Thymus (tissue), 14 donors: ENCODE measurements at places on chromosomes 2 and 18. TPM values are rescaled to one million over a fixed set of nuclear protein-coding genes. Genes with fewer than 3 reads are reported as not detected.

- no peaks in the 10 kb centered on the region for H3K27me3 ChIP-seq
- no peak overlapping the region for H3K27ac ChIP-seq
- no peaks in the 10 kb centered on the region for H3K4me1 ChIP-seq
- no peaks in the 10 kb centered on the region for H3K36me3 ChIP-seq
- H3K4me3 ChIP-seq = no peak overlapping the region
Measured at GRCh38 chr18:39424261-39424660, 1858.7 kb upstream of the CELF4 start.

DNA sequence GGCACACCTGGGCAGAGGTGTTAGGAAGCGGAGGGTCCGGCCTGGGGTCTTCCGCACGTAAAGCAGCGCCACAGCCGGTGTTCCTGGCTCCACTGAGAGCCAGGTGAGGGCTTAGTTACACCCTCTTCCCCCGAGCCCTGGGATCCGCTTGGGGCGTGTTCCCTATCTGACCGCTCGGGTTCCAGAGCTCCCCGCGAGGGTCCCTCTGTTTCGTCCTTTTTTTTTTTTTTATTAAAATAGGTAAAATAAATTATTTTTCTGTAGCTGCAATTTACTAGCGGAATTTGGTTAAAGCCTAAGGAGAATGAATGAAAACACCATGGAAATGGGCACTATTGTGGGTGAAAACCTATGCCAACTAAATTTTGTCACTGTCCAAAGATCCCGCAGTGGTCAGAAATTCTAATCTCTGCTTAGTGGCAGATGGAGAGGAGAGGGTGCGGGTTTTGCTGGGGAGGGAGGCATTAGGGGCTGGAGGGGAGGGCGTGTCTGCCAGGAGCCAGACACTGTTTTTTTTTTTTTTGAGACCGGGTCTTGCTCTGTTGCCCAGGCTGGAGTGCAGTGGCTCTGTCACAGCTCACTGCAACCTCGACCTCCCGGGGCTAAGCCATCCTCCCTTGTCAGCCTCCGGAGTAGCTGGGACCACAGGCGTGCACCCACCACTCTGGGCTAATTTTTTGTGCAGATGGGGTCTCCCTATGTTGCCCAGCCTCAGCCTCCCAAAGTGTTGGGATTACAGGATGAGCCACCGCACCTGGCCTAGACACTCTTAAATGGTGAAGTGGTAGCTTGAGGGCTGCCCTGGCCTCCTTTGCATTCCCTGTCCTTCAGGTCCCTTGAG lies 834 bp downstream of the PDCL3 start:
- no peaks in the 10 kb centered on the region for H3K27me3 ChIP-seq
- H3K36me3 ChIP-seq = peaks cover 12% of the 10 kb centered on the region
- DNase-seq = no peak
- peaks cover 10% of the 10 kb centered on the region for H3K4me1 ChIP-seq

DNA sequence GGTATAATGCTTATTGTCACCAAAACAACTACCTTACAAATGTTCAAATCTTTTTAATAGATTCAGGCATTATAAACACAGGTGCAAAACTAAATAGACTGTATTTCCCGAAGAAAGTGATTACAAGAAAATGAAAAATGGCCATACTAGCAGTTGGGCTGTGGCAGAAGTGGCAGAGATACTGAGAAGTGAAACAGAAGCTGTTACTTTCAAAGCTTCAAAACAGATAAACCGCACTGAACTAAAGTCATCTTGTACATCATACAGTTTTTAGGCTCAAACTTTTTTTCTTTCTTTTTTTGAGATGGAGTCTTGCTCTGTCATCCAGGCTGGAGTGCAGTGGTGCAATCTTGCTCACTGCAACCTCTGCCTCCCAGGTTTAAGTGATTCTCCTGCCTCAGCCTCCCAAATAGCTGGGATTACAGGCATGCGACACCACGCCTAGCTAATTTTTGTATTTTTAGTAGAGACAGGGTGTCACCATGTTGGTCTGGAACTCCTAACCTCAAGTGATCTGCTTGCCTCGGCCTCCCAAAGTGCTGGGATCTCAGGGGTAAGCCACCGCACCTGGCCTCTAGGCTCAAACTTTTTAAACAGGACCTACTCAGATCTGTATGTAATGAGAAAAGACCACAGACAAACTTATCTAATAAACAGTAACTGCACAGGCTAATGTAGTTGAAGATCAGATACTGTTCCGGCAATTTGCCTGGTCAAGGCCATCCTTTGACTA lies 77.9 kb upstream of the SATB2 start:
- H3K36me3 ChIP-seq = no peaks in the 10 kb centered on the region

DNA sequence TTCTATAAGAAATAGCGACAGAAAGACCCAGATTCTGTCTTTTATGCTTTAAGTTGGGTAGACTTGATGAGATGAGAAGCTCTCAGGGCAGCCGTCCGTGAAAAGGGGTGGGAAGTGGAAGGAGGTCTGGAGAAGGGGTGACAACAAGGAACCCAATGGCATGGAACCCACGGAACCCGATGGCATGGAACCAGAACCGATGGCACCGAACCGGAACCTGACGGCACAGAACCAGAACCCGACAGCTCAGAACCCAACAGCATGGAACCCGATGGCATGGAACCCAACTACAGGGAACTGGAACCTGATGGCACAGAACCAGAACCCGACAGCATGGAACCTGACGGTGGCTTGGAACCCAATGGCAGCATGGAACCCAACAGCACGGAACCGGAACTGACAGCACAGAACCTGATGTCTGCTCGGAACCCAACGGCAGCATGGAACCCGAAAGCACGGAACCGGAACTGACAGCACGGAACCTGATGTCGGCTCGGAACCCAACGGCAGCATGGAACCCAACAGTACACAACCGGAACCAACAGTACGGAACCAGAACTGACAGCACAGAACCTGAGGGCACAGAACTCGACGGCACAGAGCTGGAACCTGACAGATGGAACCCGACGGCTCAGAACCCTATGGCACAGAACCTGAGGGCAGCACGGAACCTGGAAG lies 155.2 kb downstream of the TMEM18 start:
- H3K27me3 ChIP-seq = no peaks in the 10 kb centered on the region
- no peak overlapping the region for H3K4me3 ChIP-seq
- H3K27ac ChIP-seq = no peak overlapping the region

DNA sequence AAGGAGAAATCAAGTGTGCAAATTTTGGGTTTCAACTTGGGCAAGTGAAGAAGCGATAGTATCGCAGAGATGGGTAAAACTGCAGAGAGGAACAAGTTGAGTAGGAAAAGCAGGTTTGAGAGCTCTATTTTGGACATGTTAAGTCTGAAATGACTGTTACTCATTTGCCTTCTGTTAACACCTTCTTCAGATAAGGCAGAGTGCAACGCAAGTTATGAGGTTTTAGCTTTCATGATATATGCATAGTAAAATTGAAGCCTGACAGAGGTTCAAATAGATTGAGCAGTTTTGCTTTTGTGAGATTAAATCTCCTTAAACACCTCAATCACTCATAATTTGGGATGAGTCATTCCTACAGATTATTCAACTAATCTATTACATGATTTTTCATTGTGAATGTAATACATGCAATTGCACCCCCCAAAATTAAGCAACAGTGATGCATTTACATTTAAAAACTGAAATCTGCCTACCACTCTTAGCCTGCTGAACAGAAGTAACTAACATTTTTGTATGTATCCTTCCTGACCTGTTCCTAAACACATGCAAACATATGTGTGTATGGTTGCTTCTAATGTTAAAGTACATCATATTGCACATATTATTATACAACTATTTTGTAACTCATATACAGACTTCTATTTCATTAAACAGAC lies 575.4 kb downstream of the ARHGAP15 start:
- peaks cover 41% of the 10 kb centered on the region for H3K36me3 ChIP-seq
- H3K27ac ChIP-seq = no peak overlapping the region
- no peak for DNase-seq
- H3K4me1 ChIP-seq = no peaks in the 10 kb centered on the region
- no peaks in the 10 kb centered on the region for H3K27me3 ChIP-seq

DNA sequence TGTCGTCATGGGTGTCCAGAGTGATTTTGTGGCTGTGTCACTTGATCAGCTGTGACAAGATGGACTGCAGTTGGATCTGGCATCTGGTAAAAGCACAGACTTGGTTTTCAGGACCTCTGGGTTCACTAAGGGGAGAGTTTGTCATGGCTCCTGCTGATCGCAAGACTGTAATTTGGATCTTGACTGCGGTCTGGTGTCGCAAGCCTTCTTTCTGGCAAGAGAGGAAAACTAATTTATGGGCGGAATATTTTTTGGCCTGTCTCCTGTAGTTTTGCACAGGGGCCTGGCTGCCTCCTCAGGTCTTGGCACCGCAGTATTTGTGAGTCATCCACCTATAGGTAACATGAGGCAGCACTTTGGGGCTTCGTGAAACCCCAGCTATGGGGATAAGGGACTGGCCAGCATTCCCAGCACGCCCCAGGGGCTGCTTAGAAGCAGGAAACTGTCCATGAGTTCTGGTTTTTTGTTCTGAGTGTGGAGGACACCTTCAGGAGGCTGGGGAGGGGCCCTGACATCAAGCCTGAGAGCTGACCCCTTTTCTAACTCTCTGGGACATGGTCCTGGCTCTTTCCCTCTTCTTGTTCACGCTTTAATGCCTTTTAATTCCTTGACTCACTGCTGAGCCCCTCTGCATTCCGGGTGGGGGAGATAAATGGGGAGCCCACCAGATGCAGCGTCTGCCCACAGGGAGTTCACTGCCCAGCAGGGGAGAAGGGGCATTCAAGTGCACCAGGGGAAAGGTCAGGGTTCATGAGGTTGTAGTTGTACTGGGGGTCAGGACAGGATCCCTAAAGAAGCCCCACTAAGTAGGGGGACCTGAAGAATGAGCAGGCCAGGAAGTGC lies 12.2 kb downstream of the SH3BP4 start:
- no peak overlapping the region for H3K27ac ChIP-seq
- no peaks in the 10 kb centered on the region for H3K27me3 ChIP-seq
- no peak overlapping the region for H3K4me3 ChIP-seq
- H3K36me3 ChIP-seq = no peaks in the 10 kb centered on the region
- no peaks in the 10 kb centered on the region for H3K4me1 ChIP-seq
- no peak for DNase-seq

DNA sequence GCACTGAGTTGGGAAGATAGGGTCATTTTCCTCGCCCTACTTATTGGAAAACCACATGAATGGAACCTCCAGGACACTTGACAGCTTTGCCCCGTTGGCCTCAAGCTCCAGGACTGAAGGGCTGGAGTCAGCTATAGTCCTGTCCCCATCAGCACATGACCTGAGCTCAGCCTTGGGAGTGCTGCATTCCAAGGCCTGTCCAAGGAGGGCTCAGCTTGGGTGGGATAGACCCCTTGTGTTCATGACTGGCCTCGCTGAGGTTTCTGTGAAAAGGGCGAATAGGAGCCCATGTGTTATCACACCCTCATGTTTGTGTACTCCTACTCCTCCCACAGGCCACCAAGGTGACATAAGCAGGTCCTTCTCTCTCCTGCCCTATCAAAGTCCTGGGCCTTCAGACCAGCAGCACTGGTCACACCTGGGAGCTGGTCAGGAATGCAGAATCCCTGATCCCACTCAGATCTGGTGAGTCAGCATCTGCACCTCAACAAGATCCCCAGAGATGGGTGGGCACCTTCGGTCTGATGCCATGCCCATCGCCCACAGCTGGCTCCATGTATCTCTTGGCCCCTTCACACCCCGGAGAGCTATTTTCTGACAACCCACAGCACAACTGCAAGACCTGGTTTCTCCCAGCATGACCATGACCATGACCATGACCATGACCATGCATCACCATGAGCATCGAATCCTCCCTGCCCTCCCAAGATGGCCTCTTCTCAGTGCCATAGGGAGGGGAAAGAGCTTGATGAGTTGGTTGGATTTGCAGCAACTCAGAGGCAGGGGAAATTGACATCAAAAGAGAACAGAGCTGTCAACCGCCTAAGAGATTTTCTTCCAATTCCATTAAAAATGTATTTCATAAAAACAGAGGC lies 83.0 kb upstream of the RAB6C start:
- H3K4me3 ChIP-seq = no peak overlapping the region
- no peak for DNase-seq
- H3K36me3 ChIP-seq = no peaks in the 10 kb centered on the region
- no peaks in the 10 kb centered on the region for H3K4me1 ChIP-seq

DNA sequence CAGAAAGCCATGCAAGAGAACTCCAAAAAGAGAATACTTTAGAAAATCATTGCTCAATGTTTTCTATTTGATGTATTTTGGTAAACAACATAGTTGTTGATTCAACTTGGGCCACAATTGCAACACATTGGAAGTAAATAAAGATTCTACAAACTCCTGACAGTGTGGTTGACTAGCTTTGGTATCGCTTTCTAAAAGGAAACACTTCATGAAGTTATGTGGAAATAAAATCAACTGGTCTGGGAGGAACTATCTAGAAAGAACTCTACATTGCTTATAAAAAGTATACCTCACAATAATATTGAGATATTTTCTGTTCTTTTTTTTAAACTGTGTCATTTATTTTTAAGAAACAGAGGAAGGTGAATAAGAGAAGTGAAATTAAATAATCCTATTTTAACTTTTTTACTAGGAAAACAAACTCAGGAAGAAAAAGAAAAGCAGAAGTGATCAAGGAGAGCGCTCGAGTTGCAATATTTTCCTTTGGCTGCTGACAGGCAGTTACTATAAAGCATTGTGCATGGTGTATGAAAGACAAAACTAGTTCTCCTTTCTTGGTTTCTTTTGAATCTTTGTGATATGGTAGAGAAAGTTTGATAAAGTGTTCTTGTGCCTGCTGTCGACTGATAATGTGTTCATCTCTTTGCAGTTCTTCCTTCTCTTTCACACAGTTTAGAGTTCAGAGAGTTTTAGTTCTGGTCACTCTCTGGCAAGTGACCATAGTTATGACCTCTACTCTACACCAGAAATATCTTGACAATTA lies 3.0 kb downstream of the DHRS9 start:
- DNase-seq = no peak
- no peak overlapping the region for H3K27ac ChIP-seq
- H3K36me3 ChIP-seq = no peaks in the 10 kb centered on the region
- no peaks in the 10 kb centered on the region for H3K27me3 ChIP-seq

GRCh38 chr2:20414806-20415205 lies 32.1 kb upstream of the RHOB start:
- H3K4me3 ChIP-seq = no peak overlapping the region
- no peaks in the 10 kb centered on the region for H3K4me1 ChIP-seq
- H3K27ac ChIP-seq = no peak overlapping the region
- H3K36me3 ChIP-seq = no peaks in the 10 kb centered on the region

DNA sequence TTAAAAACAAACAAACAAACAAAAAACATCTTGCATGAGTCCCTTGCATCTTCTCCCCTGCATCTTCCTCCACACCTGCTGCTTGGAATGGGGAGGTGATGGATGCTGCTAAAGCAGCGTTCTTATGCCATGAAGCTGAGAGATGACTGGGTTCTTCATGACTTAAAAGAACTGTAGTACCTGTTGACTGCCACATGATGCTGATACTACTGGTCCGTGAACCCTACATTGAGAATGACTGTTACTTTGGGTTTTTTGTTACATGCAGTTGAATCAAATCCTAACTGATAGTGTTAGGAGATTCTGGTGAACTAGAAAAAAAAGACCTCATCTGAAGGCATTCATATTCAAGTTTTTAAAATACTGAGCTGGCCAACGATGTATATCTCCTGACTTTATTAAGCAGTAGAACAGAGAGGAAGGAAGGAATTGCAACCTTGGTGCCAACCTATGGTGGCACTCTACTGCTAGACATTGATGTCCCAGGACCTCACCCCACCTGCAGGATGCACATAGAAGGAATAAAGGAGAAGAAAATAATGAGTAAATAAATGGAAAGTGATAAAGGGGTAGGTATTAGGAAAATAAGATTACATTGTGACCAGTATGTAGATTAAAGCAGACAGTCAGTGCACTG lies 63.2 kb upstream of the SPAG16 start:
- peaks cover 5% of the 10 kb centered on the region for H3K4me1 ChIP-seq
- DNase-seq = no peak
- H3K4me3 ChIP-seq = no peak overlapping the region
- H3K36me3 ChIP-seq = no peaks in the 10 kb centered on the region

Gene SERPINB4
- 48.3 TPM for polyA plus RNA-seq

Gene VWC2L
- 0.02 TPM for polyA plus RNA-seq

Gene NDUFV2
- polyA plus RNA-seq = 212 TPM
